ENCODE measurements at places on chromosomes 12 and 14. TPM values are rescaled to one million over a fixed set of nuclear protein-coding genes. Genes with fewer than 3 reads are reported as not detected.

The TGM1 gene
- 0.94 TPM for polyA plus RNA-seq

The ALKBH1 gene
- polyA plus RNA-seq = 12.1 TPM

The LIN7A gene
- 2.7 TPM for polyA plus RNA-seq

The NANOG gene
- not detected for polyA plus RNA-seq

The RNFT2 gene
- 1.7 TPM for polyA plus RNA-seq

The SDR9C7 gene
- 0.23 TPM for polyA plus RNA-seq

The TULP3 gene
- 23.6 TPM for polyA plus RNA-seq

The VRTN gene
- not detected for polyA plus RNA-seq

The CYP46A1 gene
- polyA plus RNA-seq = 5.0 TPM

The TAS2R50 gene
- 0.29 TPM for polyA plus RNA-seq
